ENCODE measurements at places on chromosomes 2 and 18. TPM values are rescaled to one million over a fixed set of nuclear protein-coding genes. Genes with fewer than 3 reads are reported as not detected.

RAD51AP2 gene
- not detected for total RNA-seq

GRCh38 chr2:100071335-100072043 is 70.9 kb downstream of the AFF3 start:
- no peak for DNase-seq

GRCh38 chr2:33207151-33207740 is 260.5 kb downstream of the LTBP1 start:
- no peak for DNase-seq

GRCh38 chr2:73828389-73828817 is 358 bp upstream of the STAMBP start:
- no peak for DNase-seq

GRCh38 chr2:870426-870825 is 80.2 kb upstream of the SNTG2 start:
- DNase-seq: no peak

DNA sequence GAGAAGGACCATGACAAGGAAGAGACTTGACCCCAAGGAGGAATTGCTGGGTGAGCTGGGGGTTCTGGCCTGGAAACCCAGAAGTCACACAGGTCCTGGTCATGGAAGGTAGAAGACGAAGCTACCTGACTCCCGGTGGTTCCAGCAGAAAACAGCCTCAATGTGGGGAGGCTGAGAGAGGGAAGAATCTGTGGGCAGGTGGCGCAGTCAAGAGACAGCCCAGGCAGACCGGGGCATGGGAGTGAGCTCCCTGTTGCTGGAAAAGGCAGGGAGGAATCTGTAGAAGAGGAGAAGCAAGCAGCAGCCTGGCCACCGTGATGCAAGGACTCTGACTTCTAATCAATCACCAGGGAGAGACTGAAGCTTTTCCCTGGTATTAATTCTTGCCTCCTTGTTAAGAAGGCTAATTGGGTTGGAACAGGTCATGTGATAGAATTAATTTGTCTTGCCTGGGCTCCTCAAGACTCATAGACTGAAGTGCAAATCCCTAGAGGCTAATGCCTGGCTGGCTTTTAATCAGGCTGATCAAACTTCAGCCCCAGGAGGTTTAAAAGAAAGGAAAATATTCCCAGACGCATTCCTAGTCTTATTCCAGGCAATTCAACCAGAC is 30.1 kb downstream of the CNGA3 start:
- no peak for DNase-seq

- no peak for DNase-seq
Measured at GRCh38 chr18:34901299-34901698, 139.9 kb upstream of the MAPRE2 start.
